Progenitor cell of endocrine pancreas (in vitro differentiated cells): ENCODE measurements at places on chromosomes 1 and 21.
A peak's percentile ranks its signal among the peaks of the same experiment; 100 is the strongest.

DNA sequence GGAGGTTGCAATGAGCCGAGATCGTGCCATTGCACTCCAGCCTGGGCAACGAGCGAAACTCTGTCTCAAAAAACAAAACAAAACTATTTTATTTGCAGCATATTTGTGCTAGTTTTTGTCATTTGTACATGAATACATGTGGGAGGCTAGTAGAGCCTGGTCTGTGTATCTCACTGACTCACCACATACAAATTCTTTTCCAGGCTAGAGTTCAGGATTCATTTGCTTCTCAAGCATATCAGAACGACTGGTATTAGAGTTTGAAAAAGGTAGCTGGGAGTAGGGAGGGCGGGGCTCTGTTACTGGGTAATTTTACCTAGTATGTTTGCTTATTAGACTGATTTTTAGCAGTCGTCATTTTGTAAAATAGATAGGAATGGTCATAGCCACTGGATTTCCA lies 4.5 kb upstream of the TOR3A start:
- peaks cover 7% of the 10 kb centered on the region for H3K4me1 ChIP-seq
- DNase-seq, result no peak
- no peaks in the 10 kb centered on the region for H3K27me3 ChIP-seq

DNA sequence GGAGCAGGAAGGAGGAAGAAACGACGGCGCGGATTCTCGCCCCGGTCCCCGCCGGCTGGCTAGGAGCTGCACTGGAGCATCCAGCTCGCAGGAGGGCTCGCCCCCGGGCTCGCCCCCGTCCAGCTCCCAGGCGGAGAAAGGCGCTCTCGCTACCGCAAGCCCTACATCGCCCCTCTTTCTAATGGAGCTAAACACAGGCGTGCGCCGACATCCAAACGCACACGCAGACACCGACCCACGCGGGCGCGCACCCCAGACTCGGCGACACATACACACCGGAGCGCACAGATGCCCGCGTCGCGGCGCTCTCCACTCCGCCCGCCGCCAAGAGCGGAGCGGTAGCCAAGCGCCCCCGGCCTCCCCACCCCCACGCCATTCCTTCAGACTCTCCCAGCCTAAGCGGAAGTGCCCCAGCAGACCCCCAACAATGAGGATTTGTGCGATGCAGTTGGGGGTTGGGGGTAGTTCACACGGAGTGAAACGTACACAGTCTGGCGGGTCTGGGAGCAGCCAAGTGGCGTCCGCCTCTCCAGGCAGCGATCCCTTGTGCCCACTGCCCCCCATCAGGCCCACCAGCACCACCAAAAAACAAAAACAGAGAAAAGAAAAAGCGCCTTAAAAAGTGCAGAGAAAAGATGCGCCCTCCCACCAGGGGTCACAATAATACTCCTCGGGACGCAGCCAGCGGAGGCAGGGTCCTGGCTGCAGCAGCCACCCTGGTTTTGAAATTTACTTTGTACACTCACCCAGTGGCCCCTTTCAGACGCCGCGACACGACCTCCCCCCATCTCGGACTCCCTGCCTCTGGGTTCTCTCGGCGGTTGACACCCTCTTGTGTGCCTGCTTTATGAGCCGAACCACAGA lies 1.4 kb downstream of the DAB1 start:
- peak overlapping the region; percentile 81 for H3K4me3 ChIP-seq
- H3K27me3 ChIP-seq, result peaks cover 56% of the 10 kb centered on the region
- peaks cover 12% of the 10 kb centered on the region for H3K4me1 ChIP-seq
- H3K27ac ChIP-seq, result peak overlapping the region; percentile 91
- DNase-seq, result peak; percentile 34

- H3K27ac ChIP-seq, result no peak overlapping the region
- no peaks in the 10 kb centered on the region for H3K27me3 ChIP-seq
- peaks cover 4% of the 10 kb centered on the region for H3K4me1 ChIP-seq
- H3K36me3 ChIP-seq, result no peaks in the 10 kb centered on the region
- no peak overlapping the region for H3K4me3 ChIP-seq
Observed at GRCh38 chr1:107183011-107183410, 42.2 kb downstream of the NTNG1 start.

DNA sequence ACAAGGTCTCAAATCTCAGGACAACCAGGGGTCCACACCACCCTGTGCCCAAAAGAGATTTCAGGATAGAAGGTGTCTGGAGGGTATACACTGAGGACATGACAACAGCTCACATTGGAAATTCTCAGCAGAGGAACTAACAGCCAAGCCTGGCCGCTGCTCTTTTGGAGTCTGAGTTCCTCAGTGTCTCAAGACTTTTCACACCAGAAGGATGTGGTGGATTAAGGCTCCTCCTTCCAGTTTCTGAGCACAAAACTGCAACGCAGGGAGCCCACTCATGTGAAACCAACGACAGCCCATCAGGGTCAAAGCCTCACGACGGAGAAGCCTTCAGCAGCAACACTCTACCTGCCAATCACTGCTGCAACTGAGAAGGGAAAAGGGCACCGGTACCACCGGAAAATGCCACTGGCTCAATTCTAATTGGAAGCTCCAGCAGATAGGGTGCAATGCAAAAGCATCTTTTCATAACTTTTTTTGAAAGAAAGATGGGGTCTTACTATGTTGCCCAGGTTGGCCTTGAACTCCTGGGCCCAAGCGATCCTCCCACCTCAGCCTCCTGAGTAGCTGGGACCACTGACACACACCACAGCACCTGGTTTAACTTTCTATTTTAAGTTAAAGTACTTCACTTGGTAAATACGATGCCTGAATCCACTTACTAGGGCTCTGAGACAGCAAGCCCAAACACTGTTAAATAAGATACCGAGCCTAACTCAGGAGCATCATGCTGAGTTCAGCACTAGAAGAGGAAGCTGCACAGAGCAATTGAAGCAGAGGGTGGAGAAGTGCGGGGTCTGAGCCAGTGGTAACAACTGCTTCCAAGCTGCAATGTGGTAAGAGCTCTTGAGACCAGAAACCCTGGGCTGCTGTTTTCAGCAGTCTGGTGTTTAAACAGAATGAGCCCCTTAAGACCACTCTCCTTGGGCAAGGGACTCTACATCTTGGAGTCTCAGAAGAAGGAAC lies 7.8 kb downstream of the CAPZB start:
- DNase-seq, result no peak
- no peak overlapping the region for H3K4me3 ChIP-seq
- H3K4me1 ChIP-seq, result peaks cover 10% of the 10 kb centered on the region

DNA sequence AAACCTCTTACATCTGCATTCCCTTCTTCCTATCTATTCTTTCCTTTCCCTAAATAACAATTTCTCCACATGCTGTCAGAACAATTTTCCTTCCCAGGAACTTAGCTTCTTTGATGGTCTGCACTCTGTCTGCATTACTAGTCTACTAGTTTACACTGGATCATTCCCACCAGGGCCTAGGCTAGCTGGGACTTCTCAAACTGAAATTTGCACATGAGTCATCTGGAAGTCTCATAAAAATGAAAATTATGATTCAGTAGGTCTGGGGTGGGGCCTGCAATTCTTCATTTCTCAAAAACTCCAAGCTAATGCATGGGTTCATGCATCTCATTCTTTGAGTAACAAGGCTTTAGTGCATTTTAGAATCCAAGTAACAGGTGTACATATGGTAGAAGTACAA lies 74.2 kb downstream of the GABPA start:
- no peaks in the 10 kb centered on the region for H3K4me1 ChIP-seq
- H3K27ac ChIP-seq, result no peak overlapping the region
- H3K27me3 ChIP-seq, result no peaks in the 10 kb centered on the region

DNA sequence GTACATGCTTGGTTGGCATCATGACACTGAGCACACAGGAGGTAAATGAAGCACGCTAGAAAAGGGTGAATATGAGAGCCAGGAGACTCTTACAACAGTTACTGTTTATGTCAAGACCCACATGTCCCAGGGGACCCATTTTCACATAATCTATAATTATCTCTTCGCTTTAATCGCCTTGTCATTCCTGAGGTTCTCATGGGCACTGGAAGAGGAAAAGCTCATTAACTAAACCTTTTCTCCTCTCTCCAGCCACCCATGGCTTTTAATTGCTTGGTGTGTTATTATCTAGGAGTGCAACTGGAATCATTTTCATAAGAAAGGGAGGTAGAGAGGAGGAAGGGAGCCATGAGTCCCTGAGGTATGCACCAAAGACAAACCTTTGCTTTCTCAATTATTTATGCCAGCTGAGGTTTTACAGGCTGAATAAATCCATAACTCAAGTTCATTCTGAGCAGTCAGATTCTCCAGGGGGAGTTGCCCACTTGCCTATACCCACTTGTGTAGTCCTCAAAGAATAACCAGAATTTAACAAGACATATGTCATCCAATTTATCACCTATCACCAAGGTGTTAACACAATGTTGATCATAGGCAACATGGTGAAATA lies 77.4 kb downstream of the ACBD6 start:
- H3K4me1 ChIP-seq, result peaks cover 16% of the 10 kb centered on the region
- no peak overlapping the region for H3K4me3 ChIP-seq
- peaks cover 15% of the 10 kb centered on the region for H3K36me3 ChIP-seq
- no peak overlapping the region for H3K27ac ChIP-seq
- DNase-seq, result no peak

DNA sequence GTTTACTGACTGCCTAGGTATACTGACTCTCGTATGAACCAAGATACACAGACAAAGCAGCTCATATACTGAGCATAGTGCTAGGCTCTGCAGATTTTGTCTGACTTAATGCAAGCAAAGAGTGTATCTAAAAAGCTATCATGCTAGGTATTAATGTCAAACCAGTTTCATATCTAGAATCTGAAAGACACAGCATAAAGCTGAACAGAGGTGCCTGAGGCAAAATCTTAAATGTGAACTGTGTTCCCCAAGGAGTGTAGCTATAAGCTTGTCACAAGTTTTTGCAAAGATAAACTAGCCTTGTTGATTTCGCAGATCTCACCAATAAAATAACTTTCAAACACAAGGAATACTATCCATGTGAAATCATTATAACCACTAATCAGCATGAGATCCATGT lies 18.1 kb downstream of the JAK1 start:
- H3K27ac ChIP-seq, result no peak overlapping the region
- H3K36me3 ChIP-seq, result no peaks in the 10 kb centered on the region
- peaks cover 28% of the 10 kb centered on the region for H3K4me1 ChIP-seq
- no peak overlapping the region for H3K4me3 ChIP-seq
- no peaks in the 10 kb centered on the region for H3K27me3 ChIP-seq

DNA sequence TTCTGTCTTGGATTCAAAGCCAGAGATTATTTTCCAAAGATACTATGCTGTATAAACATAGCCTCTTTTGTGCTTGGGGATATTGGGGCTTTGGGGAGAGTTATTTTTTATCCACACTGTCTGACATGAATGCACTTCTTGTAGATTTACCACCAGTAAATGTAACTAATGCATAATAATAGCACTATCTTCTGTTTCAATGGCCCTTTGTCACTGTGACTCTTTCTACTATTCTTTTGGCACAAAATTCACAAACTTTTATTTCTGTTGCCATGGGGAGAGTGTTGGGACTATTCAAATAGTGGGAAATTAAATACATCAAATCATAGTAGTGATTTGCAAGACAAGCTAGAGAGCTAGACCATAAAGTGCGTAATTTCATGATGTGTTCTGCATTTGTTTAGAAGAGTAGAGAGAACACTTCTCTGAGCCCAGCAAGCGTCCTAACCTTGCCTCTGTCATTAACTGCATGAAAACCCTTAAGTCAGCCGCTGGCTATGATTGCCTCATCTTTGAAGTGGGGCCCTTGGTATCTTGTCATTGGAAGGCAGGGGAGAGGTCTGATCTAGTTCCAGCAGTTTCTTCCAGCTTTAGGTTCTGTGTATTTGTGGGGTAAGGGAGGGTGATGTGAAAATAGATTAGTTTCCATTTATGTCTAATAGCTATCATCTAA lies 154.4 kb downstream of the HHAT start:
- H3K27ac ChIP-seq, result peak overlapping the region; percentile 14
- H3K36me3 ChIP-seq, result peaks cover 3% of the 10 kb centered on the region
- no peaks in the 10 kb centered on the region for H3K4me1 ChIP-seq
- no peak overlapping the region for H3K4me3 ChIP-seq
- DNase-seq, result no peak

GRCh38 chr1:89708751-89709375 lies 75.9 kb downstream of the LRRC8C start:
- no peak overlapping the region for H3K27ac ChIP-seq
- DNase-seq, result no peak
- H3K27me3 ChIP-seq, result no peaks in the 10 kb centered on the region
- no peaks in the 10 kb centered on the region for H3K36me3 ChIP-seq
- no peak overlapping the region for H3K4me3 ChIP-seq
- H3K4me1 ChIP-seq, result no peaks in the 10 kb centered on the region

GRCh38 chr1:59340411-59341307 lies 43.8 kb downstream of the FGGY start:
- DNase-seq, result no peak
- no peak overlapping the region for H3K4me3 ChIP-seq
- no peaks in the 10 kb centered on the region for H3K27me3 ChIP-seq

- H3K4me3 ChIP-seq, result no peak overlapping the region
- DNase-seq, result no peak
- no peaks in the 10 kb centered on the region for H3K27me3 ChIP-seq
- no peak overlapping the region for H3K27ac ChIP-seq
- no peaks in the 10 kb centered on the region for H3K4me1 ChIP-seq
Observed at GRCh38 chr1:5921129-5921528, 71.1 kb downstream of the NPHP4 start.

- DNase-seq, result no peak
- H3K4me3 ChIP-seq, result no peak overlapping the region
- H3K36me3 ChIP-seq, result no peaks in the 10 kb centered on the region
- peaks cover 6% of the 10 kb centered on the region for H3K4me1 ChIP-seq
Observed at GRCh38 chr1:159071970-159072582, 4.5 kb downstream of the AIM2 start.

- H3K4me1 ChIP-seq, result no peaks in the 10 kb centered on the region
- H3K4me3 ChIP-seq, result no peak overlapping the region
- no peaks in the 10 kb centered on the region for H3K36me3 ChIP-seq
- DNase-seq, result no peak
- H3K27ac ChIP-seq, result no peak overlapping the region
Observed at GRCh38 chr21:44912158-44912473, 8.6 kb downstream of the ITGB2 start.

GRCh38 chr1:216614011-216614934 lies 109.0 kb downstream of the ESRRG start:
- no peak for DNase-seq
- H3K27me3 ChIP-seq, result no peaks in the 10 kb centered on the region
- H3K4me1 ChIP-seq, result no peaks in the 10 kb centered on the region
- H3K36me3 ChIP-seq, result no peaks in the 10 kb centered on the region
- H3K27ac ChIP-seq, result no peak overlapping the region

GRCh38 chr1:3244927-3245315 lies 175.9 kb downstream of the PRDM16 start:
- H3K4me3 ChIP-seq, result no peak overlapping the region
- no peaks in the 10 kb centered on the region for H3K27me3 ChIP-seq
- H3K4me1 ChIP-seq, result peaks cover 50% of the 10 kb centered on the region

DNA sequence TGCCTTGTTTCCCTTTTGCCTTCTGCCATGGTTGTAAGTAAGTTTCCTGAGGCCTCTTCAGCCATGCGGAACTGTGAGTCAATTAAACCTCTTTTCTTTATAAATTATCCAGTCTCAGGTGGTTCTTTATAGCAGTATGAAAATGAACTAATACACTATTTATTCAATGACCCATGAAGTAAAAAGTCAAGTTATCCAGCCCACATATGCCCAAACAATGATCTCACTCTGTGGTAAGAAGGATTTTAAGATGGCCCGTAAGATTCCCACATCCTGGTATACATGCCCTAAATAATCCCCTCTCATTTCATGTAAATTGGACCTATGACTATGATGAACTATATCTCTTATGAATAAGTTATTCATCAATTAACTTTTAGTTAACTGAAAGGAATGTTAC lies 1008.3 kb upstream of the B3GALT2 start:
- DNase-seq, result no peak
- H3K4me1 ChIP-seq, result no peaks in the 10 kb centered on the region
- H3K36me3 ChIP-seq, result no peaks in the 10 kb centered on the region
- H3K27me3 ChIP-seq, result no peaks in the 10 kb centered on the region
- H3K27ac ChIP-seq, result no peak overlapping the region
- H3K4me3 ChIP-seq, result no peak overlapping the region

- H3K36me3 ChIP-seq, result peaks cover 6% of the 10 kb centered on the region
- no peaks in the 10 kb centered on the region for H3K4me1 ChIP-seq
- no peak overlapping the region for H3K4me3 ChIP-seq
- peaks cover 11% of the 10 kb centered on the region for H3K27me3 ChIP-seq
Observed at GRCh38 chr1:229689273-229689672, 63.2 kb downstream of the URB2 start.
